Right forelimb (tissue), 1 donor: ENCODE measurements at places on chromosomes 1 and 21.

GRCh38 chr1:87951852-87952251 is 623.2 kb downstream of the LMO4 start:
- DNase-seq: no peak

GRCh38 chr1:56773341-56774066 is 45.7 kb downstream of the FYB2 start:
- DNase-seq: no peak

GRCh38 chr21:23162198-23162946 is 2164.2 kb downstream of the NCAM2 start:
- no peak for DNase-seq

GRCh38 chr1:212367474-212368072 is 47.1 kb downstream of the PACC1 start:
- no peak for DNase-seq

- DNase-seq: no peak
Observed at GRCh38 chr1:66048011-66048410, 255.3 kb downstream of the PDE4B start.

DNA sequence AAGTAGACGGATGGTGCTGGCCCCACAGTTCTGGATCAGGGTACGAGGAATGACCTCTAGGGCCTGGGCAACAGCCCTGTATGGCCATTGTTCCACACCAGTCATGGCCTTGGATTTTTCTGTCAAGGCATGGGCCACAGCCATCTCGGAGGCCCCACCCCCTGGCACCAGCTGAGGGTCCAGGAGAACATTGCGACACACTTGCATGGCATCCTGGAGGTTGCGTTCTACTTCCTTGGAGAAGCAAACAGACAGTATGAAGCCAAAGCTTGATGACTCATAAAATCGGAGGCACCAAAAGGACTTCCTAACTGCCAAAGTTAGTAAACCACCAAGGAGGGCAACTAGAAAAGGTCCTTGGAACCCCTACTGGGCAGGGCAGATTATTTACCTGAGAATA is 11.9 kb upstream of the VHLL start:
- no peak for DNase-seq

DNA sequence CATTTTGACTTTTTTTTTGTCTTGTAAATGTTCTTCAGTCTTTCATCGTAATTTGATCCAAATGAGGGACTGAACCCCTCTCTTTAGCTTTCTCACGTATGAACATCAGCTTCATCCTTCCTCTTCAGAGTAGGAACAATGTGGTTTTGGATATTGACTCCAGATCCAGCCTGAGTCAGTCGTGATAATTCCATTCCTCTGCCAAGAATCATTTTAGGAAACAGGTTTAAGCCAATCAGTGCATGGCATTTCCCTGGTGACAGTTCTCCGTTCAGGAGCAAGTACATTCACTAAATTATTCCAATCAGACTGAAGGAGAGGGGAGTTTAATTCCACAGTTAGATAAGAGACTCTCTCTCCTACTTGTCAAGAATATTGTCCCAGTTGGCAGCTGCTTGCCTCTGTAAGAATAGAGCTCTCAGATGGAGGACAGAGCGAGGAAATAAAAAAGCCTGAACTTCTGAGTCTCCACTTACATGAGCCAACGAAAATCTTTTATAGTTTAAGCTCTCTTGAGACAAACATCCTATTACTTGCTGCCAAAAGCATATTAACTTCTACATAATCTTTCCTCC is 18.6 kb downstream of the RHOU start:
- DNase-seq: no peak

GRCh38 chr1:205530116-205530515 is 25.6 kb downstream of the CDK18 start:
- DNase-seq: no peak
